IPS DF 19.7 (cell line): ENCODE measurements at places on chromosomes 13 and 19.

DNA sequence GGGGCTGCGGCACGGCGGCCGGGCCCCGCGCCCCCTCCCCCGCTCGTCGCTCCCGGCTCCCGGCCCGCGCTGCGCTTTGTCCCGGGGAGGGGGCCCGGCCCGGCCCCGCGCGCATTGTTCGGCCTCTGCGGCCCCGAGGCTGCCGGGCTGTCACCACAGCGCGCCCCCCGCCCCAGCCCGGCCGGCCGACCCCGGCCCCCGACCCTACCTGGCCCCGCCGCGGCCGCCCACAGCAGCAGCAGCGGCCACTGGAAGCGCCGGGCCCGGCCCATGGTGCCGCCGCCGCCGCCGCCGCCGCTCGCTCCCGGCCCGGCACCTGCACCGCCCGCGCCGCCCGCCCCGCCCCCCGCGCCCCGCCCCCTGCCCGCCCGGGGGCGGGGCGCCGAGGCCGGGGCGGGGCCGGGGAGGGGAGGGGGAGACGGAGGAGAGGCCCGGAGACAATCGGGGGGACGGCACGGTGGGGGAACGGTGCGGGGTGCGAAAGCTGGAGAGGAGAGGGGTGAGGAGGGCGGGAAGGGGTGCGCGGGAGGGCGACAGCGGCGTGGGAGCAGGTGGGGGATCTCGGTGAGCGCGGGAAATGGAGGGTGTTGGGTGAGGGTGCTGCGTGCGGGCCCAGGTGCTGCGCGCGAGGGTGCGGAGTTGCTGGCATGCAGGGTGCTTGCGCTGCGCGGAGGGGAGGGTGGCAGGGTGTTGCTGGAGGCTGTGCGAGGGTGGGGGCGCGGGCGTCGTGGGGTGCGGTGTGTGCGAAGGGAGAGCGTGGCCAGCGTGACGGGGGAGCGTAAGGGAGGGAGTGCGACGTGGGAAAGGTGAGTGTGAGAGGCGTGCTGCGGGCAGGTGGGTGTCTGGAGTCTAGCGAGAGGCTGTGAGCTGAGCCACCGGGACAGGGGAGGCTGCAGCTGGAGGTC, at the start of gene CADM4:
Gene CADM4 (minus strand): TSS at position 332 of the 905 bp plus-strand sequence. CDS start 60 bp downstream, at position 272.
- DNase-seq: no peak

- no peak for DNase-seq
Measured at GRCh38 chr13:112074139-112074865, 7.4 kb downstream of the SOX1 start.

DNA sequence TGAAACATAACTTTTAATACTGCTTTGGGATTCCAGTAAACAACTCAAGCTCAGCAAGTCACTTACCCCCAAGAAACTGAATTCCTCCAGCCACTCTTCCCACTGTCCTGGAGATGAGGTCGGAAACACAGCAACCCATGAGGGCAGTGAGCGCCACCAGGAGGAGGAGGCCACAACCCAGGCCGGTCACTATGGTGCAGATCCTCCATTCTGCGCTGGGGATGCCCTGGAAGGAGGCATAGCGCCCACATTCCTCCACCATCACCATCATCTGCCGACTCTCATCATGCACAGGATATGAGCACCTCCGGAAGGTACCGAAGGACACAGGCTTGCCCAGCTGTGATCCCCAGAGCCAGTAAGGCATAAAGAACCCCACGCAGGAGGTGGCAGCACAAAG, 2.2 kb downstream of the LHFPL6 start:
- DNase-seq: no peak

DNA sequence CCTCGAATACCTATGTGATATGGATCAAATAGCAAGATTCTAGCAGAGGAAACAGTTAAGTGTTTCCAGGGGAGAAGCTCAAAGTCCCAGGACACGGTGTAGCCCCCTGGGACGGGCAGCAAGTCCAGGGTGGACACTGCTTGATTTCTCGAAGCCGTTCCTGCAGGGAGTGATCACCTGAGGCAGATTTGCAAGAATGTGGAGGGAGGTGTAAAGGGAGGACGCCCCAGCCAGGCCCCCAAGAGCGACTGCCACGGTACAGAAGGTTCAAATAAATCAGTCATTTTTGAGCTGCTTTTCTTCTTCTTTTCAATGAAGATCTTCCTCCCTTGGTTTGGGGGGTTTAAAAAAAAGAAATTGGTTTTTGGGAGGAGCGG, 41.4 kb downstream of the KLF2 start:
- DNase-seq: no peak

DNA sequence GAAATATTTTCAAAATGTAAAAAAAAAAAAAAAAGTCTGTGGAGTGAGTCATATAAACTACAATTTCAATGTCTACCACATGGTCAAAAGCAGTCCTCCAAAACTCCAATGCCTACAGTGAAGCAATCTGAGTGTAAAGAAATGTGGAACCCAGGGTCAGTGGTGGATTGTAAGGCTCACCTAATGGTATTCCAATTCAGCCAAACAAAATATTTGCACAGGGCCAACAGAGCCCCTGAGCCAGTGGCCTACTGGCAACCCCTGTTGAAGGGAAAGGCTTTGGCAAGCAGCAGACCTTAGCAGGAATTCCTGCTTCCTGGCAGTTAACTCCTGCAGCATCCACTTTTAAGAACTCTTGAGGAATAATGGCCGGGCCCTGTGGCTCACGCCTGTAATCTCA, 3.4 kb downstream of the DNMT1 start:
- DNase-seq: no peak

DNA sequence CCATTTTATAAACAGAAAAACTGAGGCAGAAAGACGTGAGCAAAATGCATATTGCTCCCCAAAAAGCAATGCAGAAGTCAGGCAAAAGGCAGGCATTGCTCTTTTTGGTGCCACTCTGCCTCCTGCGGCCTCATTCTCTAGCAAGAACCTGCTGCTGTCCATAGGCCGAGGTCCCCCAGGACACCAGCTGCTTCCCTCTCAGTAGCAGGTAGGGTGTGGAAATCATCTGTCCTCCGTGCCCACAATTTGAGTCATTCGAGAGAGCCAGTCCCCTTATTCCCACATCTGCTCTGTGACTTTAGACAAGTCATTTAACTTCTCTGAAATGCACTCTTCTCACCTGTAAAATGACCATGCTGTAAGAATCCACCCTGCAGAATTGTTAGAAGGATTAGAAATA, 50.0 kb downstream of the TNFRSF19 start:
- no peak for DNase-seq

GRCh38 chr13:67223742-67224141, 6.4 kb downstream of the PCDH9 start:
- no peak for DNase-seq

GRCh38 chr19:51122112-51122981, 2.4 kb upstream of the SIGLEC9 start:
- DNase-seq: no peak

- no peak for DNase-seq
Measured at GRCh38 chr13:19622193-19622592, 11.3 kb upstream of the MPHOSPH8 start.

DNA sequence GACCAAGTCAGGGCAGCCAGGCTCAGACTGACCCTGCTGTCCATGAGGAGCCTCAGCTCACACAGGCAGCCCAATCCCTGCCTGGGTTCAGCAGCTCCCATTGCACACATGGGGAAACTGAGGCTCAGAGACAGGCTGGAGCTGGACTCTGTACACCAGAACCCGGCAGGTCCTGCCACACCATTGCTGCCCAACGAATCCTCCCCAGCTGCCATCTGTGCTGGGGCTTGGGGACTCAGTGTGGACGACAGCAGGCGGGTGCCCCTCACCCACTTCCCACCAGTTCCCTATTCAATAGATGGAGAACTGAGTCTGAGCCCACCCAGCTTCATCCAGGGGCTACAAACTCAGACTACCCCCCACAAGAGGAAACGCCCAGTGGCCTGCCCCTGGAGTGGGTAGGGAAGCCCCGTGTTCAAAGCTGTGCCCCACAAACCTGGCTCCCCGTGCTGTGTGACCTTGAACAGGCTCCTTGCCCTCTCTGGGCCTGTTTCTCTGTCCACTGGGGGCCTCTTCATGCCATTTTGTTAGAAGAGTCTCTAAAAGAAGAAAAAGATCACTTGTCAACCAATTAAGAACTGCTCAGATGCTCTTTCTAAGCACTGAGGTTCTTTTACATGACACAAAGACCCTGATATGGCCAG, 50.8 kb downstream of the AP1M1 start:
- no peak for DNase-seq

- DNase-seq: no peak
Measured at GRCh38 chr13:55516610-55517009, 1624.1 kb upstream of the PRR20A start.

DNA sequence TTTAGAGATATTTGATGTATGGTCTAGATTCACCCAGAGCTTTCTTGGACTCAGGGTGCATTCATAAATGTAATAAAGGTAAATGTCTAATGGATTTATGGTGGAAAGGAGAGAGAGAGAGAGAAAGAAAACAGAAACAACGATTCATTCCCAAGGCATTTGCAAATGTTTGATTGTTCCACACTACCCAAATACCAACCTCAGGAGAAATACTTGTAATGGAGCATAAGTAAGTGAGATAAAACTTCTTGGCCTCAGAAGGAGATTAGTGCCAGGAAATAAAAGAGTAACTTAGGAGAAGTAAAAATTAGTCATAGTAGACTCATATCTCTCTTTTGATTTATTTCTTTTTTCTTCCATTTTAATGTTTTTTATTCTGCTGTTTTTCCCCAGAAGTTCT, 40.6 kb upstream of the DGKH start:
- no peak for DNase-seq
